ENCODE measurements at places on chromosomes 7 and 10. TPM values are rescaled to one million over a fixed set of nuclear protein-coding genes. Genes with fewer than 3 reads are reported as not detected.
A peak's percentile ranks its signal among the peaks of the same experiment; 100 is the strongest.

- H3K27ac ChIP-seq, result no peak overlapping the region
- H3K36me3 ChIP-seq, result no peaks in the 10 kb centered on the region
- DNase-seq, result no peak
- H3K27me3 ChIP-seq, result peaks cover 4% of the 10 kb centered on the region
- peaks cover 6% of the 10 kb centered on the region for H3K4me1 ChIP-seq
Observed at GRCh38 chr7:37912756-37913155, 3.9 kb downstream of the SFRP4 start.

GRCh38 chr10:73586583-73586984, 4.6 kb downstream of the USP54 start:
- peaks cover 19% of the 10 kb centered on the region for H3K36me3 ChIP-seq
- H3K4me1 ChIP-seq, result peaks cover 58% of the 10 kb centered on the region
- no peak for DNase-seq
- H3K27me3 ChIP-seq, result peaks cover 5% of the 10 kb centered on the region
- peak overlapping the region; percentile 71 for H3K27ac ChIP-seq

The CUBN gene
- total RNA-seq, result 8.8 TPM

GRCh38 chr10:1581189-1581588, 156.1 kb downstream of the ADARB2 start:
- H3K4me3 ChIP-seq, result no peak overlapping the region
- peaks cover 5% of the 10 kb centered on the region for H3K27me3 ChIP-seq
- H3K36me3 ChIP-seq, result no peaks in the 10 kb centered on the region
- H3K4me1 ChIP-seq, result peaks cover 3% of the 10 kb centered on the region
- no peak for DNase-seq

DNA sequence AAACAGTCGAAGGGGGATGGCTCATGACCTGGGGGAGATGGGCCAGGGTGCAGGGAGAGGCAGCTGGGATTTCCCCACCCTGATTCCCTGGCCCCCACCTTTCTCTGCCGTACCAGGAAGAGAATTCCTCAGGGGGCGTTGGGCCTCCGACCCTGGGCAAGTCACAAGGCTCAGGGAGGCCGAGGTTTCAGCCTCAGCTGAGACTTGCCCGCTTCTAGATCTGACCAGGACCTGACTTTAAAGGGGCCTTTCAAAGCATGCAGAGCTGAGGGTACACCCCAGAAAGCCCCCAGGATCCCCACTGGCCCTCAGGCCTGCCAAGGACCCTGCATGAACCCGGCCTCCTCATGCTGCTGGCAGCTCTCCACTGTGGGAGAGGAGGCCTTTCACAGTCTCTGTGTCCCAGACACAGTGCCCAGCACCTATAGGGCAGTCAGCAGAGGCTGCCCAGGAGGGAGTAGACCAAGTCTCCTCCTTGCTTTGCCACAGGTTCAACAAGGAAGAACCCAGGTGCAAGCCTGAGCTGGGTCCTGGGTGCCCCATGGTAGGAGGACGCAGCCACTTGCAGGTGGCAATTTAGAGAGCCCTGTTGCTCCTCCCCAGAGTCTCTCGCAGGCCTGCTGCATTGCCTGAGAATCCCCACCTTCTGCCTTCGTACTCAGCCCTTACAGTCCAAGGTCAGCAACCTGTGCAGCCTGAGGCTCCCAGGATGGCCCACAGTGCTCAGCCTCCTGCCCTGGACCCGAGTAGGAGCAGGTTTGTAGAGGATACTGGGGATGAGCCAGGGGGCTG, 89.3 kb downstream of the CHST15 start:
- peaks cover 43% of the 10 kb centered on the region for H3K36me3 ChIP-seq
- peaks cover 13% of the 10 kb centered on the region for H3K4me1 ChIP-seq
- H3K27me3 ChIP-seq, result peaks cover 10% of the 10 kb centered on the region
- no peak overlapping the region for H3K4me3 ChIP-seq

GRCh38 chr7:39621784-39622411, 1.5 kb upstream of the RALA start:
- H3K27ac ChIP-seq, result peak overlapping the region; percentile 95
- H3K27me3 ChIP-seq, result peaks cover 6% of the 10 kb centered on the region
- peaks cover 26% of the 10 kb centered on the region for H3K4me1 ChIP-seq

- peaks cover 10% of the 10 kb centered on the region for H3K4me1 ChIP-seq
Observed at GRCh38 chr10:101075775-101076174, 14.0 kb downstream of the KAZALD1 start.

The SFTPA2 gene
- total RNA-seq, result not detected

GRCh38 chr7:84529480-84530205, 335.1 kb upstream of the SEMA3A start:
- DNase-seq, result no peak
- no peak overlapping the region for H3K27ac ChIP-seq
- H3K36me3 ChIP-seq, result no peaks in the 10 kb centered on the region
- no peaks in the 10 kb centered on the region for H3K4me1 ChIP-seq
- H3K4me3 ChIP-seq, result no peak overlapping the region

GRCh38 chr7:113100121-113100603, 13.5 kb upstream of the GPR85 start:
- H3K4me3 ChIP-seq, result no peak overlapping the region
- DNase-seq, result no peak

The CTAGE4 gene
- 3.3 TPM for total RNA-seq
